ENCODE measurements at places on chromosomes 7 and 10.

DNA sequence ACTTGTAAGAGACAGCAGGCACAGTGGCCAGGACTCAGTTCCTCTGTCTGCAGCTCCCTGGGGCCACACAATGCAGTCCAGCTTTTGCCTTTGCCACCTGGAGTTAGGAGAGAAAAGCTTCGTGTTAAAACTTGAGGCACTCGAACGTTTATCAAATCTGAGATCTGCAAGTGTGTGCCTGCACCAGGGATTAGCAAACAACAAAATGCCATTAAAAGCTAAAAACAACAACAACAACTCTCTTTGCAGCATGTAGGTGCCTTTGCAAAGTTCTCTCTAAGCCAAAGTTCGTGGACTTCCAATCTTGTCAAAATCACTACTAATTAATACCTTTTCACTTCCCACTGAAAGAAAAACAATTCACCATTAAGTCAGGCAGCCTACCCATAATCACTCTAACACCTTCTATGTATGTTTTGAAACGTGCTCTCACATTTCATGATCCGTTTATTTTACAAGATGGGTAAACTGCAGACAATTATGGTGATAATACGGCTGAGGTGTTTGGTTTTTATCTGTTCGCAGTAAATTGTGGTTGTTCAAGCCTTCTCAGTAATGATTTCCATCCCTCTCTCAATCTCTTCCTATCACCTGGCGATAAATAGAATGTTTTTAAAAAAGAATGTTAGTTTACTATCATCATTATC is 36.2 kb upstream of the SDK1 start:
- no peak for DNase-seq

DNA sequence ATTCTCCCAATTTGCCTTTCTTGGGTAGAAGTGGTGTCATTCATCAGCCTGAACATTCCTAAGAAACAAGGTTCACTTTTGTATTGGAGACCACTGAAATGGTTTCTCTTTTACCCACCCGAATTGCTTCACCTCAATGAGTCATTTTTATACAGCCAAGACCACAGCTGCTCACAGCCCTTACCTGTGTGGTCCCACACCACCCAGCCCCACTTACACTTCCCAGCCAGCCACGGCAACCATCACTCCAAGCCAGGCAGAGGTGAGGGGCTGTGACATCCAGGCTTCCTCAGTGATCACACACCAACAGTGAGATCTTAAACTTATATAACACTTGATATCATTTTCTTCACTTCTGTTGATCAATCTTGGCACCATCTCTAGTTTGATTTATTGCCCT is 20.7 kb downstream of the OR13A1 start:
- DNase-seq: no peak

- DNase-seq: no peak
Measured at GRCh38 chr10:132010483-132010882, 28.8 kb upstream of the BNIP3 start.

DNA sequence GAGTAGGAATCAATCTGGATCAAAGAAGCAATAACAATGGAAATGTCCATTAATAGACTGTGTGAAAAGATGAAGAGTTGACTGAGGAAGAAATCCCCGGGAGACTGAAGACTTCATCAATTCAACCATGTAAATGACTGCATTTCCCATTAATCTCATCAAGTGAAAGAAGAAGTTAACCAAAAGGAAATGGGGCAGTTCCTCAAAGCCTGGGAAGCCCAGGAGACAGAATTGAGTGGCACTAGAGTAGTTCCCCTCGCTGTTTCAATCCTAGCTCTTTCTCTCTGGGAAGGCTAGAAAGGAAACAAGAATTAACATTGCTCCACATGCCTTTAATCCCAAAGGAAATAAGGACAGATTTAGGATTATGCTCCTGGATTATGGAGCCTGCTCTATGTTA is 4.8 kb upstream of the OR6V1 start:
- no peak for DNase-seq

- DNase-seq: no peak
Measured at GRCh38 chr10:32155075-32155516, 98.9 kb upstream of the KIF5B start.

DNA sequence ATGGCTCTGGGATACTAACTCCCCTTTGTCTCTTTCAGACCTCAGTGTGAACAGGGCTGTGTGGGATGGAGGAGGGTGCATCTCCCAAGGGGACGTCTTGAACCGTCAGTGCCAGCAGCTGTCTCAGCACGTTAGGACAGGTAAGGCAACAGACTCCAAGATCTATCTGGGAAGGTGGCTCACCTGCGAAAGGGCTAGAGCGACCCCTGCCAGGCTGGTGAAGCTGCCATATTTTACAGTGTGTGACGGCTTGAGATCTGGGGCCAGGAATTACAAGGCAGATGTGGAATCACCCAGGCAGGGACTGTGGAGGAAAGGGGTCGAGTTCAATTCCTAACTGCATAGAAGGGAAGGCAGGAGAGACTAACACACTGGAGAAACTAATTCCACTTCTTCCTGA is 11.2 kb downstream of the MUC17 start:
- DNase-seq: peak; percentile 14

GRCh38 chr7:48183370-48183743 is 12.1 kb downstream of the ABCA13 start:
- no peak for DNase-seq

DNA sequence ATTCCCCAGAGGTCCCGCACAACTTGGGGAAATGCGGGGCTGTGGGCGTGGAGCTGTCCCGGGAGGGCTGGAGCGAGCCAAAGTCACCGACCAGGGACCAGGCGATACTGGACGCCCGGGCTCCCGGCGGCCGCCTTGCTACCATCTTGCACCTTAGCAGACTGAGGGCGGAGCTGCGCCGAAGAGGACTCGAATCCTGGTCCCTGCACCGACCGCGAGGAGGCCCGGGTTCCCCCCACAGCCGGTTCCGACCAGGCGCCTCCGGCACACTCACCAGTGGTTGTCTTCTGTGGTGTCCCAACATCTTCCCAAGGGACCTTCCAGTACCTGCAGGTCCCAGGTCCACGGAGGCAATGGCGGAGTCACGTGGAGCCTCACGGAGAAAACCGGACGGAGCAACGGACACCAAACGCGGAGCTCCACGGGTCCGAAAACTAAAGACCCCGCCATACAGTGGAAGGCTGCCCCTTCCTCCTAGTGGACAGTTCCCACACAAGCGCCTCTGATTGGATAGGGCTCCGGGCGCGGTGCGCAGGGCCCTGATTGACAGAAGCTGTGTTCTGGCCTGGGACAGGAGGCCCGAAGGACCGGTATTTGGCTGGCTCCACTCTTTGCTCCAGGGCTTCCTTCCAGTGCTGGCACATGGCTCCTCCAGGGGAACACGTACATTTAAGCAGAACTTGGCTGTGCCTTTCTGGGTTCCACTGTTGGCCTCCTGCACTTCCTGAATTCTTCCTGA is 124.6 kb upstream of the ZNF479 start:
- no peak for DNase-seq

DNA sequence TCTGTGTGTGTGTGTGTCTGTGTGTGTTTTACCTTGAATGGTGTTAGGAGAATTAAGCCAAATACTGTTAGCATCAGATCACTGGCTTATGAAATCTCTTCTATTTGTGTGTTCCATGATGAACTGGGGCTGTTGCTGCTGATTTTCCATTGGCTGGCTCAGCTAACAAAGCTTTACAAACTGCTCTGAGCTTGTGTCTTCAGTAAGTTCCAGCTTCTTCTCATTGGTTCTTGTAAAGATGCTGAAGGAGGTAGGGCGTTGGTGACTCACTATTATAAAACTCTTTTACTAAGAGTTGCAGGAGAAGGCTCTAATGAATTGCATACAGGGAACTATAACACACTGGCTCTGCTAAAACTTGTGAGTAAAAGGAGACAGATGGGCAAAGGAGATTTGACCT is 136.4 kb upstream of the PRKCQ start:
- no peak for DNase-seq

DNA sequence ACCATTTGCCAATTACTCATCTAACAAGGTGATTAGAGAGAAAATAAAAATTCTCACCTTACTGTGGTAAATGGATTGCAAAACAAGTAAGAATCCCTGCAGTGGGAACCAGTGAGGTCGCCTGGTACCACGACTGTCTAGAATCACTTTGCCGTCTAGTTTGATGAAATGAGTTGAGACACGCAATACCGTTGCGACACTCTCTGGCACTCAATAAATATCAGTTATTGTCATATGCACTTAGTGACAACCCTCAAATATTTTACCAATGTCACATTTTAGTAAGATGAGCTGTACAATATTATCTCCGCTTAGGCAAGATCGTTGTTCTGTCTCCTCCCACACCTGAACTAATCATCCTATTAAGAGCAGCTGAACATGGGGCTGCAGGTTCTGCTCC is 114.4 kb upstream of the ADARB2 start:
- no peak for DNase-seq

DNA sequence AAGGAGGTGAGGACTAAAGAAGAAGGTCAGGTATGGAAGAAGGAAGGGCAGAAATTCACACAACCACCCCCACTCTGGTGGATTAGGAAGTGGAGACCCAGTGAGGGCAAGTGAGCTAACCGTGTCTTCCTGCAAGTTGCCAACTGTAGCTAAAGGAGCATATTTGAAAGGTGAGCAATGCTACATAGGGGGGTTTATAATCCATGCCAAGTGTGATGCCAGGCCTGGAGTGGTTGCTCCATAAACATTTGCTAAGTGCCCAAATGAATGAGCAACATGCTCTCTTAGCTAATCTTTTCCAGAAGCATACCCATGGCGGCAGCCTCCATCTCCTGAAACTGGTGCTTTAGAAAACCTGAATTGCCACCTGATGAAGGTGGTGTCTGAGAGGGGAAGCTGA is 121.6 kb downstream of the LRRC18 start:
- DNase-seq: no peak

GRCh38 chr10:23448802-23449570 is 10.1 kb downstream of the OTUD1 start:
- no peak for DNase-seq

GRCh38 chr7:78014401-78014800 is 215.8 kb downstream of the PHTF2 start:
- DNase-seq: no peak

DNA sequence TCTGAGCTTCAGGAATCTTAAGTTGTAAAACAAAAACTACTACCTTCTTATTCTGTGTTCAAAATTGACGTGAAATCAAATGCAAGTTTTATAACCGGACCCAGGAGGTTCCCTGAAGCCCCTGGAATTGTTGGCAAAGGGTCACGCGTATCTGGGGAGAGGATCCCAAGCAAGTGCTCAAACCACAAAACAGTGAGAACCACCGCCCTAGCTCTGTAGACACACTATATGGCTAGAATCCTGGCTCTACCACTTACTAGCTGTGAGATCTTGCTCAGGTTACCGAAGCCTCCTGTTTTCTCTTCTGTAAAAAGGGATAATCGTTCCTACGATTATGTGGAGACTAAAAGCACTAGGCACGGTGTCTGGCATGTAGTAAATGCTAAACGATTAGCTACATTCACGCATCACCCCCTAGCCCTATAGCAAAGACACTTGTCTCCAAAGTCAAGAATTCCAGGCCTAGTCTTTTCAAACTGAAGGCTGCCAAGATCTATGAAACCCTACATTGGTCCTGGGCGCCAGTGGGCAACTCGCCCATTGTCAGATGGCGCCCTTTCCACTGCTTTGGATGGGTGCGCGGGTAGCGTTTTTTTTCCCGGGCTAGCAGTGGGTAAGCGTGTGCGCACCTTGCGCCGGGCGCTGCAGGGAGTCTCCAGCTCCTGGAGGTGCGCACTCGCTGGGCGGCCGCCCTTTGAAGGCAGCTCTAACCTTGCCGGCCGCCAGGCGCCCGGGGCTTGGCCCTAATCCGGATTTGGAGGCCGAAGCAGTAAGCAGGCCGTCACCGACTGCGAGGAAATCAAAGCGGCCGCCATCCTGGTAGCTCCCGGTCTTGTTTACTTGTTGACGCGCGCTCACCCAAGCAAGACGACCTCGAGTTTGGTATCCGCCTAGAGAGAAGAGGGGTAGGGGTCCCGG is 11.6 kb upstream of the NKX2-3 start:
- DNase-seq: no peak

DNA sequence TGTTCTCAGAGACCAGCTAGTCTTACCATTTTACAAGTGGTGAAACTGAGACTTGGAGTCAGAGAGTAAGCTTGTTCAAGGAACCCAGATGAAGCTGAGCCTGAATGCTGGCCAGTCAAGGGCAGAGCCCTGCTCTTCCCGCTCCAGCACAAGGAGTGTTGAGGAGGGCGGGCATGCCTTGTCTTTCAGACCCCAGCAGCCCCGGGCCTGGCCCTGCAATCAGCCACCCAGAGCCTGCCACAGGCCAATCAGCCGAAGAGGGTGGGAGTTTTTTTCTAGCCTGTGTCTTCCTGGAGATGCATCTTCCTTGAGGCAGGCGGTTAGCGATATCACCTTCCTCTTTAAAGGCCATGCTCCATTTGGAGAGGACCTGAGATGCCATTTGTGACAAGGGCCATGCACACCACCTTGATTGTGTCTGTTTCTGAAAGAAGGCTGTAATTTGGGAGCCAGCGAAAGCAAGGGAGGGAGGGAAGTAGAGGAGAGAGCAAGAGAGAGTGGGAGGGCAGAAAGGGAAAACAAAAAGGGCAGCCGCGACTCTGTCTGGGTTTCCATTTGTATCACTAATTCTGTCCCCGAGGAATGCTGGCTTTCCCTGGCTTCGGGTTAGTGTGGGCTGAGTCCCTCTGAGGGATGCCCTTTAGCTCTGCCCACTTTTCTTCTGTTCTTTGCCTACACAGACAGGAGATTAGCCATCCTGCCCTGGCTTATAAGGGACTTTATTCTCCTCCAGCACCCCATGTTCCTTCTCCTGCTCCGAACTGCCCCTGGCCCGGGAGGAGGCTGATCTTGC is 8.0 kb downstream of the CDH23 start:
- DNase-seq: no peak

DNA sequence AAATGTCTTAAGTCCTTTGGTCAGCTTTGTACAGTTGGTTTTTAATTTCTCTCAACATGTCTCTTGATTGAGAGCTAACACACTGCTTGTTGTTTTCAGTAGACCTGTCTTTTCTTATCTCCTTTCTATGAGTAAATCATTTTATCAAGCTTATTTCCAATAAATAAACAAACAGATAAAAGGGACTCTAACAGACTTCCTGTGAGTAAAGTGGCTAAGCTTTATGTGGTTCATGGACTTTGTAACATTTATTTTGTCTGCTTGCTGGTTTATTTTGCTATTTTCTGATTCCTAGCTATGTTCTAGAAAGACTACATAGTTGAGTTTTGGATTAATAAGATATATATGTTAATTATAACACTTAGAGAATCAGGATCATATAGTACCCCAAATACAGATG is 27.1 kb downstream of the OR9A2 start:
- no peak for DNase-seq

DNA sequence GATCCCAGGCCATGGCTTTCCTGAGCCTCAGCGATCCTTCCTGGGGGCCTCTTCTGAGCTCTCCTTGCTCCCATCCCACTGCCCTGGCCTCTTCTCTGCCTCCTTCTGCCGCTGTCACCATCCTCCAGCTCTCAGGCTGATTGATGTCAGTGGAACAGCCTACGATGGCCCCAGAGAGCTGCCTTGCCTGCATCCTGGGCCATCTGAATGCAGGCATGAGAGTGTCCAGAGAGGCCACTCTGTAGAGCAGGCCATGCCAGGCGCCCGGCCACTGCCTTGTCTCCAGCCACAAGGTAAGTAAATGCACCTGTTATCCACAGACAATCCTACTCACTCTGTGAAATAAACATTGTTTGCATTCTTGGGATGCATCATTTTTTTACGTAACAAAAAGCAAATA is 171.4 kb upstream of the PPP2R2D start:
- DNase-seq: peak; percentile 25

- DNase-seq: no peak
Measured at GRCh38 chr10:79438021-79438698, 7.3 kb downstream of the ZCCHC24 start.

GRCh38 chr7:66894463-66895080 is 26.5 kb upstream of the TMEM248 start:
- peak; percentile 11 for DNase-seq

Data from LNCaP clone FGC (cell line).